B cell (primary cell): ENCODE measurements at places on chromosomes 2 and 18. TPM values are rescaled to one million over a fixed set of nuclear protein-coding genes. Genes with fewer than 3 reads are reported as not detected.

DNA sequence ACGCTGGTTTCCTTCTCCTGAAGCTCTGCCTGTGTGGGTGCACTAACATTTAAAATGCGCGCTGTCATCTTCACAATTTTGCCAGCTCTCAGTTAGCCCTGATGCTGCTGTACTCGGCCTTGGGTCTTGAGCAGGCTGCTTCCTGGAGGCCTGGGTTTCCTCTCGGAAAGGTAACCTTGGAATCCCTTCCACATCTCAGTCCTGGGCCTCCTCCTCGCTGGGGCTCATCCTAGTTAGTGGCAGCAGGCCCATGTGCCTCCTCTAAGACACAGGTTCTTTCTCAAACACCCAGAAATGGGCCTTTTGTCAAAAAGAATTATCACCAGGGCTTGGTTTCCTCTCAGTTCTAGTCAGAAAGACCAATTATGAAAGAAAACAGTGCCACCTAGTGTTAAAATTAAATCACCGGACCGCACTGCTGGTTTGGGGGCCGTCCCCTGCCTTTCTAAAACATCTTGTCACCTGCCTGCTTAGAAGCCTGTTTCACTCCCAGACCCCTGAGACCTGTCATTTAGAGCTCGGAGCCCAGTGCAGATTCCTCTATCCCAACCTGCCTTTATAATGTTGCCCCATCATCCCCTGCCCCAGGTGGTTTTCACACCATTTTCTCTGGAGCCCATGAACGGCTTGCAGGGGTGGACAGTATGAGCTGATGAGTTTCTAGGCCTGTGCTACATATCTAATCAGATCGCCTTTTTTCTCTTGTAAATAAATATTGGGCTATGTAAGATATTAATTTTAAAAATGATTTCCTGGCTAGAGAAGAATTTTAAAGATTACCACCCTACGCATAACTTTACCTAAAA is 42.4 kb downstream of the HK2 start:
- DNase-seq = peak; percentile 80
- H3K27me3 ChIP-seq = no peaks in the 10 kb centered on the region
- no peak overlapping the region for H3K4me3 ChIP-seq
- no peaks in the 10 kb centered on the region for H3K4me1 ChIP-seq
- H3K36me3 ChIP-seq = peaks cover 11% of the 10 kb centered on the region
- no peak overlapping the region for H3K27ac ChIP-seq

DNA sequence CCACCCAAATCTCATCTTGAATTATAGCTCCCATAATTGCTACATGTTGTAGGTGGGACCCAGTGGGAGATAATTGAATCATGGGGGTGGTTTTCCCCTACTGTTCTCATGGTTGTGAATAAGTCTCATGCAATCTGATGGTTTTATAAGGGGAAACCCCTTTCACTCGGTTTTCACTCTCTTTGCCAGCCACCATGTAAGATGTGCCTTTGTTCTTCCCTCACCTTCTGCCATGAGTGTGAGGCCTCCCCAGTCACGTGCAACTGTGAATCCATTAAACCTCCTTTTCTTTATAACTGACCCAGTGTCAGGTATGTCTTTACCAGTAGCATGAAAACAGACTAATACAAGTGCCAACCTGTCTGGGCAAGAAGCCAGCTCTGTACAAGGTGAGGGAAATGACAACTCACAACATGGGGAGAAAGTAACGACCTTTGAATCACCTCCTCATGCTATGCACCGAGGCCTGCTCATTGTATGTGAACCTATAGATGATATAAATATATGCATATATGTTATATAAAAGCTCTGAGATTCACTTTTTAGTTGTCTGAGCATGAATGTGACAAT is 162.2 kb downstream of the ALPK2 start:
- H3K27ac ChIP-seq = no peak overlapping the region
- no peaks in the 10 kb centered on the region for H3K4me1 ChIP-seq
- no peaks in the 10 kb centered on the region for H3K27me3 ChIP-seq
- no peak for DNase-seq
- no peak overlapping the region for H3K4me3 ChIP-seq
- H3K36me3 ChIP-seq = no peaks in the 10 kb centered on the region

DNA sequence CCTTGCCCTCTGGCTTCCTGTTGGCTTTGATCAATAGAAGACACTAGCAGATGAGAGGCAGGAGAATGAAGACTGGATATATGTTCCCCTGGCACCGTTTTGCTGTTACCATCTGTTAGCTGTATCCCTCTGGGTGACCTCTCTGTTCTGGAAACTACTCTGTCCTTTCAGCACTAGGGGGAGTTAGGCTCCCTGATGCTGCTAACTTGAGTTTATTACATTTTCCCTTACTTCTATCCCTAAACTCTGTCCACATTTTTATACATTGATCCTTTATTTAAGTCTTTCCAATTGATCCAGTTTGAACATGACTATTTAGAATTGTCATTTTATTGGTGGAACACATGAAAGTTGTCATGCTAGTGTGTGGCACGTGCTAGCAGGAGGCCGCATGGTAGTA is 1014.3 kb upstream of the CDH2 start:
- H3K4me3 ChIP-seq = no peak overlapping the region
- H3K27ac ChIP-seq = no peak overlapping the region
- no peaks in the 10 kb centered on the region for H3K4me1 ChIP-seq
- H3K36me3 ChIP-seq = no peaks in the 10 kb centered on the region

DNA sequence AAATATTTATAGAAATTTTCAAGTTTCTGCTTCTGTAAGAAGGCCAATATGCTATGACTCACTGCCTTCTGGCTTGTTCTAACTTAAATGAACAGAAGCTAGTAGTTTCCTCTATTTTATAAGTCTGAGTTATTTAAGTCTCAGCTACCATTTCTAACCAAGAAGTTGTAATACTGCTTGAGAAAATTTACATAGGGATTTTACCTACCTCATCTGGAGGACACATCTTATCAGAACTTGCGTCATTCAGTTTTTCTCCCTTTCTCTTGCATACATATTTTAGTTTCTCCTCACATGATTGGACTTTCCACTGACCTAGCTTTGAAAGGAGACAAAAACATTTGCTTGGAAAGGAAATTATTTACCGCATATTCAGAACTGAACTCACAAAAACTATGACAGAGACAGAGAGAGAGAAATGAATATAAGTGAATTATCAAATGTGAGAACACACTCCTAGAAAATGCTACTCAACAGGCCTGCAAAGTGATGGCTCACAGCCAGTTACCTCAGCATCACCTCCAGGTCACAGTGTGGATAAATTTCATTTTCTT is 81.1 kb upstream of the CD302 start:
- peak; percentile 62 for DNase-seq
- no peaks in the 10 kb centered on the region for H3K27me3 ChIP-seq
- H3K27ac ChIP-seq = peak overlapping the region; percentile 59

- no peak for DNase-seq
- no peak overlapping the region for H3K4me3 ChIP-seq
- H3K27me3 ChIP-seq = no peaks in the 10 kb centered on the region
- H3K36me3 ChIP-seq = peaks cover 14% of the 10 kb centered on the region
- no peaks in the 10 kb centered on the region for H3K4me1 ChIP-seq
- no peak overlapping the region for H3K27ac ChIP-seq
Observed at GRCh38 chr2:86769838-86770237, 20.9 kb downstream of the CD8A start.

ASPRV1 gene
- total RNA-seq = 0.68 and 1.1 TPM in 2 replicates

ZNF892 gene
- 5.5 and 8.3 TPM in 2 replicates for total RNA-seq

IL1R1 gene
- not detected in 2 replicates for total RNA-seq
